ENCODE measurements at places on chromosomes 5 and 9. TPM values are rescaled to one million over a fixed set of nuclear protein-coding genes. Genes with fewer than 3 reads are reported as not detected.
A peak's percentile ranks its signal among the peaks of the same experiment; 100 is the strongest.

The SCGB3A1 gene
- total RNA-seq: not detected

The NEUROG1 gene
- not detected for total RNA-seq

GRCh38 chr9:136059851-136060670 lies 35.0 kb downstream of the NACC2 start:
- no peak for ATAC-seq

GRCh38 chr5:124698770-124699169 lies 47.7 kb downstream of the ZNF608 start:
- no peak for ATAC-seq

- no peak for ATAC-seq
These were observed 152.2 kb downstream of the BNC2 start for GRCh38 chr9:16718296-16718695.

GRCh38 chr9:108444400-108445358 lies 411.1 kb downstream of the ACTL7B start:
- peak; percentile 79 for ATAC-seq

DNA sequence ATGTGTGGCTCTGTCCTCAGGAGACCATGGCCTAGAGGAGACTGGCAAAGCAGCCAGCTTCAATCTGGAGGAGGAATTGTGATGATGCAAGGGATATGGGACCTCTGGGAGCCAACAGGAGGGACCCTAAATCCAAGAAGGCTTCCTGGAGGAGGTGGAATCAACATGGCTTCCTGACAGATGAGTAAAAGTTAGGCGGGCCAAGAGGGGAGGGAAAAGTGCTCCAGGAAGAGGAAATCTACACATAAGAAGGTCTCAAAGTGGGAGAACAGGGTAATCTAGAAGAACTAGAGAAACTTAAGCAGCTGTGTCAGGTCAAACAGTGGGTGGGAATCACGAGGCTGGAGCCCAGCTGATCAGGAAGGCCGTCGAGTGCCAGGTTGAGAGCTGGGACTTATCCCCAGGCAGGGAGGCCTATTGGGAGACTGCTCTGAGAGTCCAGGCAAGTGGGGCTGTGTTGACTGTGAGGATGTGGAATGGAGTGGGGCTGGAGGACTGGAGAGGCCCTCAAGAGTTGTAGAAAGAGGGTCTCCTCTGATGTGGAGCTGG lies 119.1 kb downstream of the C9orf50 start:
- no peak for ATAC-seq

DNA sequence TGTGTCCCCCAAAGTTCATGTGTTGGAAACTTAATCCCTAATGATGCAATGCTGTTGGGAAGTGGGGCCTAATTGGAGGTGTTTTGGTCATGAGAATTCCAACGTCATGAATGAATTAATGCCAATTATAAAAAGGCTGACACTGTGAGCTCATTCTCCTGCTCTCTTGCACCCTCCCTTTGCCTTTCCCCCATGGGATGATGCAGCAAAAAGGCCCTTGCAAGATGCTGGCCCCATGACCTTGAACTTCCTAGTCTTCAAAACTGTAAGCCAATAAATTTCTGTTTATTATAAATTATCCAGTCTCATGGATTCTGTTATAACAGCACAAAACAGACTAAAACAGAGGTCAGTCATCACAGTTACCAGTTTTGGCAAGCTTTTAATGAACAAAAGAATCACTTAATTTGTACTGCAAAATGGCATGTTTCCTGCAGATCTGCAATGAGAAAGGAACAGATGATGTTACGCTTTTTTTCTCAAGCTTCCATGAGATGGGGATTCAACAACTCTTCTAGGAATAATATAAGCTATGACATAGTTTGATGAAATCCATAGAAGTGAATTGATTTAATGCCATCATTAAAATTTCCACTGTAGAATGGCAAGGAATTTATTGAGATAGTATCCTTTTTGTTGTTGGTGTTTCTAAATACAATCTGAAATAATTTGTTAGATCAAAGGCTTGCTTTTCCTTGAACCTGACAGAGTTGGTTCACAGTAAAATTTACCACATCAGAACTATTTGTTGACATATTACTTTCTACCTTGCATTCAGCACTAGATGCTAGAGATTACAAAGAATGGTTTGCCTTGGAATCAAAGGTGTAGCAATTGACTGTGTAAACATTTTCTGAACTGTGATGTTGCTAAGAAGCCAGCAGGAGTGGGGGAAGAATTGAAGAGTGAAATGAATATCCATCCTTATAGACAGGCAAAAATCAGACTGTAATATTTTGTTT lies 29.3 kb upstream of the RFK start:
- no peak for ATAC-seq

- ATAC-seq: no peak
These were observed 104.4 kb downstream of the DENND1A start for GRCh38 chr9:123825342-123826060.

The PCDHGC3 gene
- 52.6 TPM for total RNA-seq

GRCh38 chr5:36450229-36451014 lies 148.7 kb upstream of the RANBP3L start:
- no peak for ATAC-seq

GRCh38 chr5:40831346-40832210 lies 3.4 kb downstream of the RPL37 start:
- ATAC-seq: no peak

GRCh38 chr9:38478211-38478610 lies 54.0 kb upstream of the IGFBPL1 start:
- no peak for ATAC-seq

GRCh38 chr5:61486476-61486875 lies 154.4 kb downstream of the ZSWIM6 start:
- ATAC-seq: no peak

- no peak for ATAC-seq
These were observed 42.5 kb upstream of the GOLM1 start for GRCh38 chr9:86141843-86142242.

DNA sequence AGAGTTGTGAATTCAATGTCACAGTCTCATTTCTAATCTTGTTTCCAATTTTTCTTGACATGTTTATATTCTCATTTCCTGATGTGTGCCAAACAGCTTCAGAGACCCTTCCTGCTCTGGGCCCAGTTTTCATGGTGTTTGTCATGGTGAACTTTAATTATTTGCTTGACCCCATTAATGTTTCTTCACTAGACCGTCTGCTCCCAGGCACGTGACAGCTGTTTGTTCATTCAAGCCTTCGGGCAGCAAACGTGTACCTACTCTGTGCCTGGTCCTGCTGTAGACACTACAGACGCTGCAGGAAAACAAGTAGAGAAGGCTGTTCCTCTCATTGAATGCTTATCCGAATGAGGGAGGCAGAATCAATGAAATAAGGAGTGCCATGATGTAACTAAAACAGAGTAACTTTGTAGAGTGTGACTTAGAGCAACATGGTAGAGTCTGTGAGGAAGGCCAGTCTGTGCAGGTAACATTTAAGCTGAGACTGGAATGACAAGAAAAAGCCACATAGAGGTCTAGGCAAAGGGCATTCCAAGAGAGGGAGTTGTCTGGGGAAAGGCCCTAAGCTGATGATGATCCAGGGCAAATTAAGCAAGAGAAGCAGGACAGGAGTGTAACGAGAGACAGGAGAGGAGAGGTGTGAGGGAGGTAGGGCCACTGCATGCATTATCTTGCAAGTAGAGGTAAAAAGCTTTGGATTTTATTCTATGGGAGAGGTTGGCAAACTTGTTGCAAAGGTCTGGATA lies 191.4 kb downstream of the SEMA5A start:
- ATAC-seq: no peak

The FOXD4L3 gene
- not detected for total RNA-seq

DNA sequence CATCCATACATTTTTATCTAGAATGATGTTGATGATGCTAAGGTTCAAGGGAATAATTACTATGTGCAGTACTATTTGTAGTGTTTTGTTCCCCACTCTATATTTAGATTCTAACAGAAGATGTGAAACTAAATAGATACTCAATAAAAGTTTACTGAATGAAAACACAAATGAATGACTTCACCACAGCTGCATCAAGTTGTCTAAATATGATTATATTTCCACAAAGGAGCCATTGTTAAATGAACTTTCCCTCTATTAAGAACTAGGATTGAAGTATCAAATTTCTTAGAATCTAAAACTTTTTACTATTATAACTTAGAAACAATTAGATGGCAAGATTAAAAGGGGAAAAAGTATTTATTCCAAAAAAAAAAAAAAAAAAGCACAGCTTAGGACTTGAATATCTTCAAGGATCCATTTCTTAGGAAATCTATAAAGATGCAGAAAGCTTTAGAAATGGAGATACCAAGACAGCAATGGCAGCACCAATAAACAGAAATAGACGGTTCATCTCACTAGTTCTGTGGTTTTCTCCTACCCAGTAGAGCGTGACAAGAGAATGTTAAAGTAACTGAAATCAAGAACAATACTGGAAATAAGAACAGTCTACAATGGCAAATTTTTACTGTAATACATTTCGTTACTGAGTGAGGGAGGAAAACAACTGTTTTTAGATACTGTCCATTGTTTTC lies 347.6 kb downstream of the EBF1 start:
- no peak for ATAC-seq

GRCh38 chr9:83167126-83167525 lies 104.2 kb upstream of the RASEF start:
- no peak for ATAC-seq

The ZCCHC9 gene
- total RNA-seq: 34.9 TPM

The ELAVL2 gene
- 0.13 TPM for total RNA-seq

The FST gene
- total RNA-seq: 6.2 TPM

DNA sequence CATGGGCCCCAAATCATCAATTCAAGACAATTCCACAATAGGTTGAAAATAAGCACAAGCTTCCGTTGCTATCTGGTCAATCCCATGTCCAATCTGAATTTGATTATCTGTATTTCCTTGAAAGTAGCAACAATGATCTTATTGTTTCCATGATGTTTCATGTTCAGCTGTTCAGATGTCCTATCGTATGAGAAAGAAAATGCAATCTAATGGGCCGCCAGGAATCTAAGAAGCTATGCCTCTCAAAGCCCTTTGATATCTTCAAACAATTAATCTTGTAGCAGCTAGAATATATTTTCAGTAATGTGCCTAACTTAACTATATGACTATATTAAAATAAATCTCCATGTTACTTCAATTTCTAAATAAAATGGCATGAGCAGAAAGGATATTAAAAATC lies 32.1 kb upstream of the ALDOB start:
- no peak for ATAC-seq

DNA sequence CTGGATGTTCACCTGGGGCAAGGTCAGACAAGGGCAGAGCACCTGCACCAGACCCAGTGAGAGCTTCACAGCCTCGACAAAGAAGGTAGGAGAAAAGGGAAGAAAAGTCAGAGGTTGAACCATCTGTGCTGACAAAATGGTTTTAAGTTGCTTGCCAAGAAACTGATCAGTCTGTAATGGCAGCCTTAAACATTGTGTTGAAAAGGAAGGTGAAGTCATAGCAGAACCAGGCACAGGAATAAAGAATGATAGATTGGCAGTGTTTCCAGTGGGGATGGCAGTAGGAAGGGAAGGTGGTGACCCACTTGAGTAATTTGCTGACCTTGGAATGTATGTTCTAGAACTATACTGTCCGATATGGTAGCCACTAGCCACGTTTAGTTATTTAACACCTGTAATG lies 34.2 kb downstream of the HTR4 start:
- ATAC-seq: no peak

The WDR38 gene
- total RNA-seq: not detected

The NDST1 gene
- 84.1 TPM for total RNA-seq

- no peak for ATAC-seq
These were observed 2.6 kb downstream of the C9orf40 start for GRCh38 chr9:74949859-74950855.

The WHRN gene
- total RNA-seq: 12.9 TPM

DNA sequence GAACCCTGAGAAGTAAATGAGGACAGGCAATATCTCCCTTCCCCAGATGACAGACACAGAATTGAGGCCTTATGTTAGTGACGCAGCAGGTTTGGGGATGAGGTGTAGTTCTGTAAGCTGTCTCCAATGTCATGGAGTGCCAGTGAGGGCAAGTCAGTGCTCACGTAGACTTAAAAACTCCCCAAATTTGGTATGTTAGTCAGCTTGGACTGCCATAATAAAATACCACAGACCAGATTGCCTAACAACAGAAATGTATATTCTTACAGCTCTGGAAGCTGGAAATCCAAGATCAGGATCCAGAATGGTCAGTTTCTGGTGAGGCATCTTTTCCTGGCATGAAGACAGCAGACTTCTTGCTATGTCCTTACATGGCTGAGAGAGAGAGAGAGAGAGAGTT lies 14.9 kb downstream of the FOXI1 start:
- no peak for ATAC-seq

DNA sequence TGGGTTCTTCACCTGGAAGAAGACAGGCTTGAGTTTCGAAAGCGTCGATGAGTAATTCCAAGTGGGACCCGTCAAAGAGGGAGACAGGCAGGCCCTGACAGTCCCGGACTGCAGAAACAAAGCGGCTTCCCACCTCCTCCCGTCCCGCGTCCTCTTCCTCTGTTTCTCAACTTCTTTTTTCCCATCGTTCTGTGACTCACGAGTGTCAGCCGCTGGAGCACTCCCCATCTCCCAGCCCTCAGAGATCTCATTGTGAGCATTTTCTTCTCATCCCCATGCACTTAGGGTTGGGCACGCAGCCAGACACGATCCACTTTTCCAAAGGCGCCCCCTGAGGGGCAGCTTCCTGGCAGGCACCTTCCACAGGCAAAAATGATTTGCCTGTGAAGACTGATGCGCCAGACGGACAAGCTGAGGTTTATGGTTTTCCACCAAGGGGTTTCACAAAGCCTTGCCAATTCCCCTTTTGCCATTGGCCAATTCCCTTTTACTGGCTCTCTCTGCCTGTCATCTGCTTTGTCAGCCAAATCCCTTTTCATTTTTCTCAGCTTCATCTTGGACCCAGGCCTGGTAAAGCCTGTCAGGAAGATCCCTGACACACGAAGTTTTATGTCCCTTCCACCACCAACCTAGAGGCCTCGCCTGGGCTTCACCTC lies 86.5 kb upstream of the ANKRD55 start:
- peak; percentile 81 for ATAC-seq
